ENCODE measurements at places on chromosomes 13 and 19.
A peak's percentile ranks its signal among the peaks of the same experiment; 100 is the strongest.

DNA sequence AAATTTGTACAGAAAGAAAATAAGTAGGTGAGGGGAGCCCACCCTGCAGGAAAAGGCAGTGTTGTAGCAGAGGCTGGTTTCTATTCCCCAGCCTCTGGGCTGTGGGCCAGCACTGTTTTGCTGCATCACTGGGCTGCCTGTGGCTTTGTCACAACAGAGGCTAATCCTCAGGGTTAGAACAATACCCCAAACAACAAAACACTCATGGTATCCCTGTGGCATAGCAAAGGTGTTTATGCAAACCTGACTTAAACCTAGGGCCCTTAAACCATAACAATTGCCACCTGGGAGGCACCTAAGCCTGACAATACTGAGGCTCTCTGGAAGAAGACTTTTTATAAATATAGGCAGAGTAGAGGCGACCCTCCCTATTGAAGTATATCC, 314.7 kb downstream of the OLFM4 start:
- no peak for DNase-seq

- peak; percentile 49 for DNase-seq
Measured at GRCh38 chr19:45424191-45425058, 708 bp upstream of the ERCC1 start.

GRCh38 chr19:47444388-47444821, 25.1 kb upstream of the MEIS3 start:
- no peak for DNase-seq

DNA sequence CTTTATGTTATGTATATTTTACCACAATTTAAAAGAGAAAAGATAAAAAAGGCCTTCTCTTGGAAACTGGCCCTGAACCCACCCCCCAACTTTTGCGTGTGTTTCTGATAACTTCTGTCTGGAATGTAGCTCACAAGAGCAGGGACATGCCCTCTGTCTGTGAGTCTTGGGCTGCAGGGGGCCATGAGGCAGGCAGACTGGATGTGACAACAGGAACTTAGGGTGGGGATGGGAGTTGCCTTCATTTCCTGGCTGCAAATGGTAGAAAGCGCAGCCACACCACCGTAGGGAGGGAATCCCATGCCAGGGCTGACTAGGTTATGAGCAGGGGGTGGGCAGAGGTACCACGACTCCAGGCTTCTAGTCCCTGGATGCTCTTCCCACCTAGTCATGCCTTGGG, 21.9 kb downstream of the CILP2 start:
- no peak for DNase-seq

DNA sequence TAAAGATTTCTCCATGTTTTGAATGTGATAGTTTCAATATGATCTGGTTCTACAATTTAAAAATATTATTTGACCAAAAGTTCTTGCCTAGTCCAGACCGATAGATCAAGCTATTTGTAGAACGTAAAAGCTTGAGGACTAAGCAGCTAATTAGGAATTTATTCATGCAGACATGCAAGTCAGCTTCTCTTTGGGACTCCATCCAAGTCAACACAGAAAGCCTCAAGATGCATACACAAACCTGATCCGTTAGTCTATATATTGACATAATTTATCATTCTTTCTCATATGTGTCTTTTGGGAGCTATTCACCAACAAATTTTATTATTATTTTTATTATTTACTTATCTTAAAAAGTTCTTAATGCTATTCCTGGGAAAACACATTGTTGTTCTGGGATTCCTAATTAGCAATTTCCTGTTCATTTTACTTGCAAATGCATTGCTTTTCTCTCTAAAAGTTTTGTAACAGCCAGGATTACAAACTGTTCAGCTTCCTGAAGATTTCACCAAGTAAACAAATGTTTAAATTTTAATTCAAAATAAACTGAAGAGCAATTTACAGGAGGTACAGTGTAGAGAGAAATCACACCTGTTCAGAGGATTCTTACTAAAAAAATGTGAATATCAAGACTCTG, 375.3 kb downstream of the GPC5 start:
- DNase-seq, result no peak

DNA sequence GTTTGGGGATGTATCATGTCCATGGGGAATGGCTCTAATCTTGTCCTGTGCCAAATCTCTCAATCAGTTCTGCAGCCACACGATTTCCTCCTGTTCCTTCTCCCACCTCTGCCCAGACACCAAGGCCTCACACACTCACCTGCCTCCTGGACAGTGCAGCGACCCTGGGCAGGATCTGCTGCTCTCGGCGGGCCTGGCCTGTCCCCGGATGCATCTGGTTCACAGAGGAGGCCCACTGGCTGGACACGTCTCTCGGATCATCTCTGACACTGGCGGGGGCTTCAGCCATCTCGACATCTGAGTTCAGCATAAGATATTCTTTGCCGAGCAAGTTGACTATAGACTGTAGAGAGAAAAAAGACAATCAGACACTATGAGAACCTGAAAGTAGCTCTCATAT, 5.9 kb downstream of the ZSCAN5B start:
- no peak for DNase-seq

DNA sequence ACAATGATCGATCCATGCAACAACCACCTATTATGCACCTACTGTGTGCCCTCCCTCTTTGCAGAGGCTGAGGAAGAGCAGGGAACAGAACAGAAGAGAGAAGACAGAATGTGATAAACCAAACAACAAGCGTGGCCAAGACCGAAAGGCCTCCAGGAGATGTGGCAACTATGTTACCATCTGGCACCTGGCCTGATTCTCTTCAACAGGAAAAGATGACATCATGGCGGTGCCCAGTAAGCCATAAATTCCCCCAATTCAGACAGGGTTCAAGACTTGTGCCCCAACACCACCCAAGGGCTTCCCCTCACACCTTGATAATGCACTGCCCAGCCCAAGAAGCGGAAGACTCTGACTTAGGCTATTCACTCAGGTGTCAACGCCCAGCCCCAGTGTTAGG, 44.3 kb downstream of the SLC7A1 start:
- no peak for DNase-seq

GRCh38 chr19:13459351-13459750, 46.9 kb downstream of the CACNA1A start:
- no peak for DNase-seq

DNA sequence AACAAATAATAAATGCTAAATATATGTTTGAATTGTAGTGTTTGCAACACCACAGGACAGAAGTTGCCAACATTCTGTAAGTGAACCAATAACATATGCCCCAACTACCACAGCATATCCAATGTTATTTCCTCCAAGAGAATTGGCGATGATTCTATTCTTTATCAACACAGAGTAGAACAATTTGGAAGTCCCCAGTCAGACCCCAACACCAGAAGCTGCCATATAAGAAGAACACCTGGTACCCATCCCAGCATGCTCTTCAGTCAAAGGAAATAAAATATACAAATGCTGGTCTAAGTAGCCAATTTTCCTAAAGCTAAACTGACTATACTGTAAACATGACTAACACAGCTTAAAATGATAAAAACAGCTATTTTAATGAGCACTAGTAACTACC, 145.7 kb downstream of the KLF12 start:
- no peak for DNase-seq

- DNase-seq, result no peak
Measured at GRCh38 chr19:47512183-47512947, 2.5 kb downstream of the NAPA start.

DNA sequence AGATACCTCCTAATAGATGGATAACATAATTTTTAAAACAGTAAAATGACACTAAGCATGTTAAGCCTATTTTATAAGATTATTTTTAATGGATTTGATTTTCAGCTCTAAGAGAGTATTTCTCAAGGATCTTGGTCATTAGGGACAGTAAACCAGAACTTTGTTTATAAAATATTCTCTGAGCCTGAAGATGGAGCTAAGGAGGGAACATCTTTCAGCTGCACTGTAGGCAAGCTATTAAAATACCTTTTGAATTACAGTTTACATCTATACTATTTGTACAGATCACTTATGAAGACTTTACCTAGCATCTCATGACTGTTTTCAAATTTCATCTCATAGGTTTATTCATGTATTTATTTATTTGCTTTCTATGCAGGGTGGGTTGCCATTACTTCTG, 345.3 kb downstream of the MYO16 start:
- DNase-seq, result no peak
